ENCODE measurements at places on chromosomes 2 and 18.

- DNase-seq = peak; percentile 43
Measured at GRCh38 chr2:37456479-37456878, 112.0 kb downstream of the QPCT start.

DNA sequence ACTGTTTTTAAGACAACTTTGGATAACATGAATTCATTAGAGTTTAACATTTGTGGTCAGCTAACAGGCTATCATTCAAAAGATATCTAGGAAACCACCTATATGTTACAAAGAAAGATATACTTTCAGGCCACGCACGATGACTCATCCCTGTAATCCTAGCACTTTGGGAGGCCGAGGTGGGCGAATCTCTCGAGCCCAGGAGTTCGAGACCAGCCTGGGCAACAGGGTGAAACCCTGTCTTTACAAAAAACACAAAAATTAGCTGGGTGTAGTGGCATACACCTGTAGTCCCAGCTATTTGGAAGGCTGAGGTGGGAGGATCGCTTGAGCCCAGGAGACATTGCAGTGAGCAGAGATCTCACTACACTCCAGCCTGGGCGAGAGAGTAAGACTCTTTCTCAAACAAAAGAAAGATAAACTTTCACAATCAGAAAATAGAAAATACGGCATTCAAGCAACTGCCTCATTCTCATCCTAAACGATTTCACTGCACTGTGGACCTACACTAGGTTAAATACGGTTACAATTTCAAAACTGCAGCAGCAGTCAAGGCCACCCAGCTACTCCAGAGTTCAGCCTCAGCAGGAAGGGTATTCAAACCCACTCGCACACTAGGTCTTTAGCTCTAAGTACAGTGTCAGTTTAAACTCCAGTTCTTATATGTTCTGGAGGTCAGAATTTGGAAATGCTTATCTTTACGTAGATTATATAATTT, 250.0 kb upstream of the SLC39A10 start:
- no peak for DNase-seq

GRCh38 chr2:112000399-112001135, 54.5 kb upstream of the TMEM87B start:
- DNase-seq = no peak

DNA sequence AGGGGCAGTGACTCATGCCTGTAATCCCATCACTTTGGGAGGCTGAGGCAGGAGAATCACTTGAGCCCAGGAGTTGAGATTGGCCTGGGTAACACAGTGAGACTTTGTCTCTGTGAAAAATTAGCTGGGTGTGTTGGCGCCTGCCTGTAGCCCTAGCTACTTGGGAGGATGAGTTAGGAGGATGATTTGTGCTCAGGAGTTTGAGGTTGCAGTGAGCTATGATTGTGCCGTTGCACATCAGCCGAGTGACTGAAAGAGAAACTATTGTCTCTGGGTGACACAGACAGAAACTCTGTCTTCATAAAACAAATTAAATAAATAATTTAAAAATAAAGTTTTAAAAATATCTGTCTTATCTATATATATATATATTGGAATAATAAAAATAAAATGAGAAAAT, 1844.6 kb upstream of the PIK3C3 start:
- DNase-seq = no peak

DNA sequence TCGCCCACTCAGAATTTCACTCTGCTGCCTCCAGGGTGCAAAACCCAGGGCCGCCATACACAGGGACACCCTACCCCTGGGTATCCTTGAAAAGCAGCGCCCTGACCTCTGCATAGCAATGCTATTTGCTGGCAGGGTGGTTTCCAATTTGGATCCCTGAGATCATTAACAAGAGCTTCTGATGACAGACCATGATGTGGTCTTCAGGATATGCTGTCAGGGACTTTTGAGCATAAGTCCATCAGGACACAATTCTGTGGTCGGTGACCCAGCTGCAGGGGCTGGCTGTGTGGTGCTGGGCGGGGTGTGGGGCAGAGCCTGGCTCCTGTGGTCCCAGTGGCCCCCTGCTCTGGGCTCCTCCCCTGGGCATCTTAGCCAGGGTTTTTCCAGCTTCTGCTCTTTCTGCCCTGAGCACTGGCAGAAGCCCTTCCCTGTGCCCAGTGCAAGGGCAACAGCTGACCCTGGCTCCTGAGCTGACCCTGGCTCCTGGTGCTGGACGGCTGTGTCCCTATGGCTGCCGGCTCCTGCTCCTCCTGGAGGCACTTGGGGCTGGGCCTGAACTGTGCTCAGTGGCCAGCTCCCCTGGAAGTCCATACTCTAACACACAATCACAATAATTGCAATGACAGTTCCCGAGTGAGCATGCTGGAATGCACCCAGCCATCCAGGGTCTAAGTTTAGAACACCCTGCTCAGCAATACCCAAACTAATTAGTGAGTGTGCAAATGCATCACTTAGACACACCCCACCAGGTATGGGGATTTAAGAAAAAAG, 271.5 kb downstream of the HDAC4 start:
- DNase-seq = no peak

DNA sequence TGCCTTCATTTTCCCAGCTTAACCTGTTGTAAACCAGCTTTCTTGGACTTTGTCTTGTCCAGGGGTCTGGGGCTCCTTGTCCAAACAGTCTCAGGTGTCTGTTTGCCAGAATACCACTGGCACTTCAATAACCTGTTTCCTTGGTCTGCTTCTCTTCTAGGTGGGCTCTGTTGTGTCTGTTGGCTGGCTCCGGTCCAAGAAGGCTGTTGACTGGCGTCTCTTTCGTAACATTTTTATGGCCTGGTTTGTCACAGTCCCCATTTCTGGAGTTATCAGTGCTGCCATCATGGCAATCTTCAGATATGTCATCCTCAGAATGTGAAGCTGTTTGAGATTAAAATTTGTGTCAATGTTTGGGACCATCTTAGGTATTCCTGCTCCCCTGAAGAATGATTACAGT, 17.0 kb downstream of the SLC20A1 start:
- DNase-seq = no peak

DNA sequence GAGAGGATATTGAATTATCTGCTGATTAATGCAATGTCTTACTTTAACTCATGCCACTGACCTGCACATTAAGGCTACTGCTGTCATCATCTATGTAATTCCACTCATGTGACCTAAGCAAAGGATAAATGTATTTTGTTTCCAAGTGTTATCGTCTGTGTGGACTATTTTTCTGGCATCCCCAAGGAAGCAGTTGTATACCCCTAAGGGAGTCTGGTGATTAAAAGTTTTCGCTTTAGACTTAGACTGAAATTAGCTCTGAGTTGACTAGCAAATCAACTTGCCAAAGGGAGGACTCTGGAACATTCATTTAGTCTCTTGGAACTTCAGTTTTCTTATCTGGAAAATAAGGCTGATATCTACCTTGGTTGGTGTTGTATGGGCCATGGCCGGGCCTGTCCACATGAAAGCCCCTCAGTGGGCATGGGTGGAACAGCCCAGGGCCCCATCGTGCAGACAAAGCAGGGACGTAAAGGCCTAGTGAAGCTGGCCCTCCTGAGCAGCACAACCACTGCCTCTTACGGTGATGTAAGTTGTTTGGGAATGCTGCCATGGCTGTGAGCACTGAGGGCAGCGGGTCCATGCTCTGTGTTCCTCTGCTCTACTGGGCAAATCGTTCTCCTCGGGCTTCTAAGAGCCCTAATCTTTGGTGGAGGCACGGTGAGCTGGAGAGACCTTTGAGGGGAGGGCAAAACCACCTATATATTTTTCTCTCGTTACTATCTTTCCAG, 144.4 kb upstream of the RNF152 start:
- no peak for DNase-seq

DNA sequence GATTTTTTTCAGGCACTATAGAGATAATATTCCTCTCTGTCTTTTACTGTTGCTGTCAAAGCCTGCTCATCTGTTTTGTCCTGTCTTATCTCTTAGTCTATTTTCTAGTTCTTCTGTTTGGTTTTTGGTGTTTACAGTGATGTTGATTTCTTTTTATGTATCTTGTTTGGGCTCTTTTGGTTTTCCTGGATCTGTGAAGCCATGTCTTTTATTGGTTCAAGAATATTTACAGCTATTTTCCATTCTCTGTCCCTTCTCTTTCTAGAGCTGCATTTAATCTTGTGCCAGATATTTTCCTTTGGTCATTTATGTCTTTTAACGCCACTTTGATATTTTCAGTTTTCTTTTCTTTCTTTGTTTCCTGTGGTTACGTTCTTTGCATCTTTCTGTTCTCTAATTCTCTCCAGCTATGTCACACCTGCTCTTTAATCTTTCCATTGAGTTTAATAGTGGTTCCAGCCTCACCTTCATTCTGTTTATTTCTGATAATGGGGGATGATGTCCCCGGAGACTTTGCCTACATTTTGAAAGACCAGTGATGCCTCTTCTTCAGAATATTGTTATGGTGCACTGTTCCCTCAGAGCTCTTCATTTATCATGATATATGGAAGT, 32.0 kb downstream of the SMCHD1 start:
- DNase-seq = no peak

DNA sequence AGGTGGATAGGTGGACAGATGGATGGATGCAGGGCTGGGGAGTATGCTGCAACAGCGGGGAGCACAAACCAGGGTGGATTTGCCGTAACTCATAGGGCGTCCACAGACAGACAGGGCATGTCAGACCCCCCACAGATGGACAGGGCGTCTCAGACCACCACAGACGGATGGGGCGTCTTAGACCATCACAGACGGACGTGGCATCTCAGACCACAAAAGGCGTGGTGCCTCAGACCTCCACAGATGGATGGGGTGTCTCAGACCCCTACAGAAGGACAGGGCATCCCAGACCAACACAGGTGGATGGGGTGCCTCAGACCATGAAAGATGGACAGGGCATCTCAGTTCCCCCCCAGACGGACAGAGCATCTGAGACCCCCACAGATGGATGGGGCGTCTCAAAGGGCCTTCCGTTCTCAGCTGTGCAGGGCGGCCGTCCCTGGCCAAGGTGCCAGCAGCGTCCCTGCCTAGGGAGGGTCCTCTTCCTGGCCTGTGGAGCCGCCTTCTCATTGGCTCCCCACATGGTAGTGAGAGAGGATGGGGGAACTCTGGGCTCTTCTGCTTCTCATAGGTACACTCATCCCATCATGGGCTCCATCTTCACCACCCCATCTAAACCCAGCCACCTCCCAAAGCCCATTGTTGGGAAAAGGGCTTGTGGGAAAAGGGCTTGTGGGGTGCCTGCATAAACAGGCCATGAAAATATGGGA, 2.1 kb downstream of the ANKMY1 start:
- DNase-seq = no peak

- no peak for DNase-seq
Measured at GRCh38 chr2:216792222-216793021, 67.4 kb downstream of the TNP1 start.

GRCh38 chr2:233816334-233816733, 38.0 kb downstream of the HJURP start:
- no peak for DNase-seq

DNA sequence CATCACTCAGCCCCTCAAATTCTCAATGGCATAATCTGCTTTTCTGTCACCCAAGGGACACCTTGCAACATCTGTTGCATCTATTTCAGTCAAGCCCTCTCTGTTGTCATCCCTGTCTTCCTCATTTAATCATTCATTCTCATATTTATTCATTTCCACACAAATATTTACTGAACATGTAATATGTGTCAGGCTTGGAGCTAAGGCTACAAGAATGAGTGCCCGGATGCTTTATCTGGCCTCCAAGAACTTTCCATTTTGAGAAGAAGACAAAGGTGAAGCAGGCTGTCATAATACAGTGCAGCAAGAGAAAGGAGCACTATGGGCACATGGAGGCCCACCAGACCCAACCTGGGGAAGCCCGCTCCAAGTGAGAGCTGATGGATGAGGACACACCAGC, 15.6 kb downstream of the IL18RAP start:
- no peak for DNase-seq

- no peak for DNase-seq
Measured at GRCh38 chr2:120887741-120888231, 152.1 kb downstream of the GLI2 start.

DNA sequence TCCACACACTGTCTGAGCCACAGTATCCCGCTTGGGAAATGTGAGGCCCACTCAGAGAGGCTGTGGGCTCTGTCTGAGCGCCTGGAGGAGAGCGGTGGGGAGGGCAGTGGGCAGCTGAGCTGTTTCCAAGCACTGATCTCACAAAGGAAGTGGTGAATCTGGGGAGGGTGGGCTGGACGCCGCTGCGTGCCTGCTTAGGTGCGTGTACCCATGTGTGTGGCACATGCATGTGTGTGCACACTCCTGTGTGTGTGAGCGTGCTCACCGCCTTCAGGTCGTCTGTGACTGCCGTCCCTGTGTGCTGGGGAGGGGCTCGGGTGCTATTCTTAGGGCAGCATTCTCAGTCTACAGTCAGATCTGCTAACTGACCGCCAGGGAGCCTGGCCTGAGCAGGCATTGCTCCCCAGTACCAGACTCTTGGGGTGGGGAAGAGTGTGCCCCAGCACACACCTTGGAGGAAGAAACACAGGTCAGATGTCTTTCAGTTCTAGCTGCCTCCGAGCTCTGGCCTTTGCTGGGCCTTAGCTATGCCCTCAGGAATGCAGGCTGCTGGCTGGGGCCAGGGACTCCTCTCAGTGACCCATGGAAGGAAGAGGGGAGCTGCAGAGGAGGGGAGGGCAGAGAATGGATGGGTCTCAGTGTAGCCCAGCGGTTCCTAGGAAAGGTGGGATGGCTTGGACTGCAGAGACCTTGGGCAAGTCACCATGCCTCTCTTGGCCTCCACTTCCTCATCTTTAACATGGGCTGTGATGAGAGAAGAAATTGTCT, 31.4 kb downstream of the KCNIP3 start:
- no peak for DNase-seq
